Uterine smooth muscle cell (primary cell): ENCODE measurements at places on chromosomes 11 and 22. TPM values are rescaled to one million over a fixed set of nuclear protein-coding genes. Genes with fewer than 3 reads are reported as not detected.

The DEUP1 gene
- under 0.01 and 0.33 TPM in 2 replicates for total RNA-seq

The LGR4 gene
- total RNA-seq, result 9.8 and 11.0 TPM in 2 replicates

The OR5AK2 gene
- total RNA-seq, result not detected in 2 replicates

The DNAJC4 gene
- 4.5 and 9.1 TPM in 2 replicates for total RNA-seq

The OR6M1 gene
- not detected in 2 replicates for total RNA-seq

The KRTAP5-10 gene
- total RNA-seq, result not detected in 2 replicates

The PKP3 gene
- total RNA-seq, result 0.66 and 0.87 TPM in 2 replicates

The HARBI1 gene
- total RNA-seq, result 5.4 and 6.2 TPM in 2 replicates

The APOL5 gene
- not detected in 2 replicates for total RNA-seq

The APOL2 gene
- total RNA-seq, result 49.2 and 57.2 TPM in 2 replicates

The C11orf97 gene
- total RNA-seq, result not detected in 2 replicates

The HSPB2 gene
- total RNA-seq, result 0.25 TPM in 1 of 2 replicates, not detected in the other

The CELSR1 gene
- 1.9 and 5.4 TPM in 2 replicates for total RNA-seq

The LIN7C gene
- total RNA-seq, result 66.4 and 70.2 TPM in 2 replicates

The P2RY6 gene
- total RNA-seq, result 0.12 TPM in 1 of 2 replicates, not detected in the other

The GLYAT gene
- total RNA-seq, result not detected in 2 replicates
